ELF-1 (cell line): ENCODE measurements at places on chromosomes 4 and X.

DNA sequence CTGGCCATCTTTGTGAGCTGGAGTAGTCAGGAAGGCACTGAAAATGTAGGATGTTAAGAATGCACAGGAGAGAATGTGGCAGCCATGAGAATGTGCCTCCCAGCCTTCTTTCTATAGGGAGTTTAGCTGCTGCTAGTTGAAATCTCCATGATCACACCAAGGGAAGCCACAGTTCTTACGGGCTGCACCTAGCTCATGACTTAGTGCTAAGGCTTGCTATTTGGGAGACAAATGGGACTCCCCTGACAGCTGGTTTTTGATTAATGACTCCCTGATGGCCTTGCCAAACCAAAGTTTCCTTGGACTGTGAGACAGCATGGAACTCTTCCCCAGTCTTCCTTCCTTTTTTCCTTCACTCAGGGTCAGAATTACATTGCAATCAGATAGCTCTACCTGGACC, 9.2 kb downstream of the CTSO start:
- DNase-seq = no peak

- DNase-seq = no peak
These were observed 88.6 kb downstream of the CENPC start for GRCh38 chr4:67456577-67457196.

DNA sequence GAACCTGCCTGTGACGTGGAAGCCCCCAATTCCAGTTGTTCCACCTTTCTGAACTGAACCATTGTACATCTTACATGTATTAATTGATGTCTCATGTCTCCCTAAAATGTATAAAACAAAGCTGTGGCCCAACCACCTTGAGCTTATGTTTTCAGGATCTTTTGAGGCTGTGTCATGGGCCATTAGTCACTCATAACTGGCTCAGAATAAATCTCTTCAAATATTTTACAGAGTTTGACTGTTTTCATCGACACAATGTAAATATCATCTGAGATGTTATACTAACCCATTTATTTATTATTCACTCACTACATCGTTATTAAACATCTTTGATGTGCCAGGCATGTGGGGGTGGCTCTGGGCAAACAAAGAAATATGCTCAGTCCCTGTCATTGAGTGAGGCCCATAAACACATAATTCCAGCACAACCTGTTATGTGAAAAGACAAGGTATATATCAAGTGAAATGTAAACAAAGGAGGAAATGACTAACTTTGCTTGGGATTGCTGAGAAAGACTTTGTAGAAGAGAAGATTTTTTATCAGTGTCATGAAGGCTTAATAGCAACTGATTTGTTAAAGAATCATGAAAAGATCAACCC, 34.5 kb upstream of the PPM1K start:
- no peak for DNase-seq

DNA sequence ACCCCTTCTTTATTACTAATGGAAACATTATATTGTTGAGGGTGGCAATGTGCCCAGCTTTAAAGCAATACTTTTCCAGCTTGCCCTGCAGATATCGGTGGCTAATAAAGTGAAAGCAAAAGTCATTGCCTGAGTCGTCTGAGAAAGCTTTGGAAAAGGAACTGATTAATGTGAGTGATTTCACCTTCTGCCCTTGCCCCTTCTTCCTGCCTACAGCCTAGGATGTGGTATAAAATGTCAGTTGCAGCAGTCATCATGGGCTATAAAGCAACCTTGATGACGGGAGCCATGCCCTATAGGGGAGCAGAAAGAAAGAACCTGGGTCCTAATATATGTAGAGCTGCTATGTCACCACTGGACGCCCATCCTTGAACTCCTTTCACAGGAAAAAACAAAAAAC, 132.4 kb upstream of the USP9X start:
- no peak for DNase-seq

DNA sequence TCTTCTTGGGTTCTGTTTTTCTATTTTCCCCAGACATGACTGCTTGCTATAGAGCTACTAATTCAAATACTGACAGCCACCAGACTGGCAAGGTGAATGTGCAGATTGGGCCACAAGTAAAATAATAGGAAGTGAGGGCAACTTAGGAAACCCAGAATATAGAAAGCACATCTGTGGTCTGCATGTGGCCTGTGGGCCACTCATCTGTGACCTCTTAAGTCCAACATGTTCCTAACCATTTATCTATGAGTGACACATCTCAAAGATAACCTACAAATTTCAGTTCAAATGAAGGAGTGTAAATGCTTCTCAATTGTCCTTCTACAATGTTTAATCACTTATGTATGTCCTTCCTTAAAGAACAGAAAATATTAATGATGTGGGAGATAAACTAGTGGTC, 128.9 kb downstream of the REELD1 start:
- DNase-seq = no peak

GRCh38 chr4:133157460-133158160, 8.5 kb downstream of the PCDH10 start:
- no peak for DNase-seq

DNA sequence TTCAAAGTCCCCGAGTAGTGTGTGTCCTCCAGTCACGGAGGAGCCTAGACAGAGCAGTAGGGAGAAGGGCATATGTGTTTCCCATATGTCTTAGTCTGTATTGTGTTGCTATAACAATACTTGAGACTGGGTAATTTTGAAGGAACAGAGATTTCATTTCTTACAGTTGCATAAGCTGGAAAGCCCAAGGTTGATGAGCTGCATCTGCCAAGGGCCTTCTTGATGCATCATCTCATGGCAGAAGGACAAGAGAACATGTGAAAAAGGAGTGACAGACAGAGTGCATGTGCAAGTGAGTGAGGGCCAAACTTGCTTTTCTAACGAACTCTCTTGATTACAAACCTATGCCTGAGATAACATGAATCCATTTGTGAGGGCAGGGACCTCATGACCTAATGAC, 243.4 kb downstream of the ARHGAP10 start:
- no peak for DNase-seq

- DNase-seq = no peak
These were observed 36.5 kb downstream of the INPP4B start for GRCh38 chr4:142809559-142809958.

- no peak for DNase-seq
These were observed 637.8 kb upstream of the ADGRL3 start for GRCh38 chr4:60562334-60562733.

GRCh38 chr4:8664031-8664805, 71.7 kb downstream of the CPZ start:
- DNase-seq = no peak

- peak; percentile 89 for DNase-seq
These were observed 169.0 kb upstream of the BCOR start for GRCh38 chrX:40266490-40267333.

DNA sequence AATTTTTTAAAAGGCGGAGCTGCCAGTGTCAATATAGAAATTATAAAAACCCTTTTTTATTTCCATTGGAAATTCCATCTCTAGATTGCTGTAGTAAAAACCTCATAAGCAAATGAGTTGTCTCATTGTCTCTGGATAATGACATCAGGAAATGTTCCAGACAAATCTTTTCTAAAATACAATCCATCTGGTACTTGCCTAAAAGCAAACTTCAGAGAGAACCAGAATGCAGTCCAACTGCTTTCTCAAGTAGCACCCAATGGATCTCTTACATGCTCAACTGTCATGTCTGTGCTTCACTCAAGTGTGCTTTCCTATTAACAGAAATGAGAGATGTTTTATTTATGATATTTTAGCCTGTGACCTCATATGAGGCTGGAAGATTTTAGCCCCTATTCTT, 399.6 kb upstream of the NDST3 start:
- DNase-seq = no peak

DNA sequence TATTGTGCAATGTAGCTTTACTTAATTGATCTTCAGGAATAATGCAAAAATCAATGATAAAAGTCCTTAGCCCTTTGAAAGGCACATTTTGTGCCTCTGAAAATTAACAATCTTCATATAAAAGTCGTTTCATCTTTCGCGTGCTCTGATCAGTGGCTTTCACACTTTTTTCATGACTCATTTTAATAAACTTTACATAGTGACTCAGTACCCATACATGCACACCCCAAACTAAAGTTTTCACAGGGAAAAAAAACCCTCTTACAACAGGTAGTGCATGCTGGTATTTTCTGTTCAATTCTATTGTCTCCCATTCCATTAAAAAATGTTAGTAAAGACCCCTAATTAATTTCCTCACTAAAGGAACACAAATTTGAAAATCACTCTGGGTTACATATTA, 21.5 kb downstream of the RWDD4 start:
- DNase-seq = no peak

DNA sequence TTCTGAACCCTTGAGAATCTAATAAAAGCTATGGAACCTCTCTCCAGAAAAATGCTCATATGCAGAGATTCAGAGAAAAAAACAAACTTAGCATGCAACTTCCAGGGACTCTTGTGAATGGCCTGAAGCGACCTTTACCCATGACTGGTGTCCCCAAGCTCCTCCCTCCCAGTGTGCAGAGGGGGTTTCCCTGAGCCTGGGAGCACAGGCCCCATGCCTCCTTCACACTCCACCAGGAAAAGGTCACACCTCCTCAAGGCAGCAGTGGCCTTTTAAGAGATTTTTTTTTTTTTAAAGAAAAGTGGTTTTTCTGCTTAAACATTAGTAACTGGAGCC, 13.3 kb upstream of the UBA6 start:
- peak; percentile 30 for DNase-seq

- no peak for DNase-seq
These were observed 33.1 kb downstream of the IL15 start for GRCh38 chr4:141669501-141669900.

GRCh38 chr4:90142081-90142480, 14.9 kb downstream of the CCSER1 start:
- no peak for DNase-seq

DNA sequence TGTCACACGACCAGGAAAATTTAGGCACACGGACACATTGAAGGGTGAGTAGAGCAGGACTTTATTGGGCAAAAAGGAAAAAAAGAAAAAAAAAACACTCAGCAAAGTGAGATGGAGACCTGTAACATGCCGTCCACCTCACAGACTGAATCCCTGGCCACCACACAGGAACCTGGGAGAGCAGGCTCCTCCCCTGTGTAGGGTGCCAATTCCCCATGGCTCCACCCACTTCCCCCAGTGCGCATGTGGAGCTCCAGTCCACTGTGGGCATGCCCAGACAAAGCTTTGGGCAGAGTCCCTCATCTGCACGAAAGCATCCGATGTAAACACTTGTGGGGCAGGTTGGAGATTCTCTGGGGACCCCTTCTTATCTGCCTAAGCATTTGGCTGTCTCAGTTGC, 23.6 kb upstream of the CBR4 start:
- no peak for DNase-seq

GRCh38 chr4:1599026-1599481, 85.1 kb downstream of the FAM53A start:
- DNase-seq = no peak

- no peak for DNase-seq
These were observed 6.6 kb upstream of the GBA3 start for GRCh38 chr4:22686141-22686540.

DNA sequence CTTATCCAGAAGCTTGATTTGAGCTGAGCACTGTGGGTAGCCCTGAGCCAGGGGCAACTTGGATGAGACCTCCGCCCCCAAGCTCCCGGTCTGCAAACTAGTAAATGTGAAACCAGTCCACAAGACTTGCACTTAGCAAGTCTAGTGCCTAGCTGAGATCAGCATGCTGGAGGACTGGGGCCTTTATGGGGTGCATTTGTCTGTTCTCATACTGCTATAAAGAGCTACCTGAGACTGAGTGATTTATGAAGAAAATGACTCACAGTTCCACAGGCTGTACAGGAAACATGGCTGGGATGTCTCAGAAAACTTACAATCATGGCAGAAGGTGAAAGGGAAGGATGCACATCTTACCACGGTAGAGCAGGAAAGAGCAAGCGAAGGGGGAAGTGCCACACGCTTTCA, 42.1 kb upstream of the HOPX start:
- no peak for DNase-seq
